ENCODE measurements at places on chromosomes 7 and 10.

DNA sequence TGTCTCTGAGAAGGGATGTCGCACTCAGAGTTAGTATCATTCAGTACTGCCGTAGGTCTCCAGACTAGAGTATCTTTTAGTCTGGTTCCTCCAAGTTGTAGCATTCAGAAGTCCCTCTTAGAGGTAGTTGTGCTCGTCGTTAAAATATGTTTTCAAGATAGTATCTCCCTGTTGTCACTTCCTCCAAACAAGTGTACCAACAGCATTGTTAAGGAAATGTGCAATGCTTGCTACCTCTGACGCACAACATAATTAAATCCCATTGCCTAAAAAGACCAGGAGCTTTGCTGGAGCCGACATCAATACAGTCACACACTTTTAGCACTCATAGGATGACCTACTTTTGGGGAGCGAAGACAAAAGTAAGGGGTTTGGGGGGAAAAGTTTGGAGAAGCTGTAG lies 80.0 kb upstream of the STK17A start:
- DNase-seq, result no peak

GRCh38 chr10:49608166-49609005 lies 1.7 kb upstream of the SLC18A3 start:
- DNase-seq, result no peak

GRCh38 chr7:25143763-25144162 lies 18.7 kb upstream of the CYCS start:
- DNase-seq, result no peak

DNA sequence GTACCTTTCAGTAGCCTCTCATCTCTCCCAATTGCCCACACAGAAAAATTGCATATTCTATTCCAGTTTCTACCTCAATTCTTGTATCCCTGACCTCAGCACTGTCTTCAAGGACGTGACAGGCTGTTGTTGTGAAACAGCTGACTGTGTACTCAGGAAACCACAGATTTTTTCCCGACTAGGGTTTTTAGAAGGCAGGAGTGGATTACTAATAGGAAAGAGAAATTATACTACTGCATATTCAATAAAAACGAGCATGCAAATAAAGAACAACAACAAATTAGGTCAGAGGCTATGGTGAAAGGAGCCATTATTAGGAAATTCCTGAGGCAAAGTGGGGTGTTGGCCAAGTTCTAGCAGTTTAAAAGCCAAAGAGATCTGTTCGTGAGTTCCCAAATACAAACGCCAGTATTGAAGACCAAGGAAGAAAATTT lies 93.4 kb downstream of the DOCK4 start:
- DNase-seq, result no peak

- DNase-seq, result no peak
Measured at GRCh38 chr10:112532189-112532588, 85.2 kb downstream of the VTI1A start.

DNA sequence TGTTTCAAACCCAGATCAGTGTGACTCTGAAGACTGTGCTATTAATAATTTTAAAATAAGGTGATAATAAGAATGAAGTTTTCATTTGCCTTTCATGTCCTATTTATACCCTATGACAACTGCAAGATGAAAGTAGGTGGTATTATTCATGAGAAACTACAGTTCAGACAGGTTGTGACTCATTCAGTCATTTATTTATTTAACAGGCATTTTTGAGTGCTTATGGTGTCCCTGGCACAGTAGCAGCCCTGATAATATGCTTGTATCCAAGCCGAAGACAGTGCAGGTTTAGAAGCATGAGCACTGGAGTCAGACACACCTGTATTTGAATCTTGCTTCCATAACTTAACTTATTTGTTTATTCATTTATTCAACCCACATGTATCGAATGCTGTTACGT lies 87.1 kb downstream of the FZD1 start:
- DNase-seq, result no peak

DNA sequence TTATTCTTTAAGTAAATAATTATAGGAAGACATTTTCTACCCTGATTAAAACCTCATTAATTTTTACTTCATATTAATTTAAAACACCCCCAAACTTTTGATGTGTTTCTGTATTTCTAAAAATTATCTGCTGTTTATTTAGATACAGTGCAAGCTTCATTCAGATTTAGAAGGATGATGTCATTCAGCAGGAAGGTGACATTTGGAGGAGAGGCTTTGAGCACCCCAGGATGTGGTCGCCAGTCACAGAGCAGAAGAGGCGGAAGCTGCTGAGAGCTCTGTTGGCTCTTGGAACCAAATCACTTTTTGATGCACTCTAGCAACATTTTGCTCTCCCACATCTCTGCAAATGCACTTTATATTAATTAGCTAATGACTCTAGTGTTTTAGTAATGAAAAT lies 233.9 kb upstream of the CACNA2D1 start:
- no peak for DNase-seq

- no peak for DNase-seq
Measured at GRCh38 chr10:3683560-3683959, 101.4 kb downstream of the KLF6 start.

DNA sequence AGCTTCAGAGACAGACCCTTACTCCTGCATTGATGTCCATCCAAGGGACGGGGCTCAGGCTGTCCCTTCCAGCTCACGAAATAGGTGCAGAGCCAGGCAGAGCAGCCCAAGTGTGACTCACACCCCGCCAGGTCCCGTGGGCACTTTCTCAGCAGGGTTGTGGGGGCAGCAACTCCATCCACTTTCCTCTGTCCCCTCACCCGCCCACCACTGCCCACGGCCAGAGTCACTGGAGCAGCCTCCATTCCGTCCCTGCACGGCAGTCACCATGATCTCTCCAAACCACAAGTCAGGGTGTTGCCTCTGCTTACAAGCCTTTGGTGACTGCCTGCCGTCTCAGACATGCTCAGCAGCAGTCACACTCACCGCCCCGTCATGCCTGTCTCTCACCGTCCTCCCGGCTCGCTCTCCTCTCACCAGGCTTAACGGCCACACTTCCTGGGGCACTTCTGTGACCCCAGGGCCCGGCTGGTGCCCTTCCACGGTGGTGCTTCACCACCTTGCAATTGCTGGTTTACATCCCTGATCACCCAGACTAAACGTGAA lies 39.3 kb downstream of the CALML3 start:
- no peak for DNase-seq

- DNase-seq, result no peak
Measured at GRCh38 chr10:125472010-125472607, 210.9 kb downstream of the TEX36 start.

DNA sequence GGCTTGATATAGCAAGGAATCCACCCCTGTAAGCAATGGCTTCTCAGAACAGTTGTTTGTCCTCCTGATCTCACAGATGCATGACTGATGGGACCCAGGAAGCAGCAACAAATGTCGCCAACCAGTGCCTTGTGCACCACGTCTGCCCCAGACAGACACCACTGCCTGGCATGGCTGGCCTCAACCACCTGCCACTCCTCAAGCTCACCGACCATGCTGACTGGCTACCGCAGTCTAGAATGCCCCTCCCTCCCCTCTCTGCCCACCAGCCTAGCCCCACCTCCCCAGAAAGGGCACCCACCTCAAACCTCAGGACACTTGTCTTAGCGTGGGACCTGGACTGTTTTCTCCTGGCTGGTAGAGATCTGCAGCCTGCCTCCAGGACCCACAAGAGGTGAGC lies 24.0 kb downstream of the LRRC20 start:
- DNase-seq, result no peak

GRCh38 chr7:121244120-121244870 lies 84.5 kb upstream of the WNT16 start:
- no peak for DNase-seq

GRCh38 chr7:20064181-20064970 lies 152.8 kb downstream of the MACC1 start:
- no peak for DNase-seq

GRCh38 chr7:42812779-42813178 lies 99.1 kb downstream of the C7orf25 start:
- no peak for DNase-seq

- no peak for DNase-seq
Measured at GRCh38 chr7:151249732-151250072, 1.2 kb upstream of the SMARCD3 start.

DNA sequence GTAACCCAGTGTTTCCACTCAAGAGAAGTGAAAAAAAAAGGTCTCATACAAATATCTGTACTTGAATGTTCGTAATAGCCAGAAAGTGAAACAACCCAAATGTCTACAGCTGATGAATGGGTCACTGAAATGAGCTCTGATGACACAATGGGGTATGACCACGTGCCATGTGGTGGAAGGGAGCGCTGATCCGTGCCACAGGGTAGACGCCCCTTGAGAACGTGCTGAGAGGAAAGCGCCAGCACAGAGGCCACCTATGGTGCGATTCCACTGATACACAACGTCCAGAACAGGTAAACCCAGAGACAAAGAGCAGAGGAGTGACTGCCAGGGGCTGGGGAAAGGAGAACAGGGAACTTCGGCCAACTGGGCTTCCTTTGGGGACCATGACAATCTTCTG lies 50.3 kb downstream of the MAD1L1 start:
- DNase-seq, result no peak

GRCh38 chr10:83332690-83333089 lies 806.6 kb upstream of the GHITM start:
- no peak for DNase-seq

DNA sequence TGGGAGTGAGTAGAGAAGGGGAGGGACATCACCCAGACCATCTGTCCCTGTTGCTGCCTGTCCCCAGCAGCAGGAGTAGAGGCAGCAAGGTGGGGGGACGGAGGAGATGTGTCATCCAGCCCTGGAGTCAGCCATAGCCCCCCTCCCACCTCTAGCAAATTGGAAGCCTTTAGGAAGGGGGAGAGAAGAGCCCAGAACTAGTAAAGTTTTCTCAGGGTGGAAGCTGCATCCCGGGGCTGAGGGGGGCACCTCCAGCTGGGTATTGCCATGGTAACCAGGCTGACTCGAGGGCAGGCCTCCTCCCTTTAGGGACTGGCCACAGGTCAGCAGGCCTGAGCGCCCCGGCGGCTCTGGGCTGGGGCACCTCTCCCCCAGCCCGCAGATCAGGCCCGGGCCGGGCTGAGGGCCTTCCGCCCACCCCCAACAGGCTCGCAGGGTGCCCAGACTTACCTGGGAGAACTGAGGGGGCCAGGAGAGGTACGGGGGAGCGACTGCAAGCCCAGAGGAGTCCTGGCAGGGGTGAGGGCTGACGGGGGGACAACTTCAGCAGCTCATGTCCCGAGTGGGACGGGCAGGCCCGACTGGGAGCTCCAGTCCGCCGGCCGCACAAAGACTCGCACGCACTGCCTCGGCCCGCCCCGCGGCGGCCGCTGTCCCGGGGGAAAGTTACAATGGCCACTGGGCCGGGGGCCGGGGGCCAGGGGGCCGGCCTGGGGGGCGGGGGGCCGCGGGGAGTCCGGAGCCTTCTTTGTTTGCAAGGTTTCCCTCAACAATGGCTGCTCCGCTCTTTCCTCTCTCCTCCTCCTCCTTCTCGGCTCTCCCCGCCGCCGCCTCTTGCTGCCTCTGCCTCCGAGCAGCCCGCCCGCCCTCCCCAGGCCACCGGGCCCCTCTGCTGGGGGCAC lies 6.0 kb downstream of the LDB1 start:
- no peak for DNase-seq

GRCh38 chr7:30323006-30323355 lies 38.6 kb downstream of the ZNRF2 start:
- no peak for DNase-seq

Data from Panc1 (cell line).